ENCODE measurements at places on chromosomes 7 and 10.

DNA sequence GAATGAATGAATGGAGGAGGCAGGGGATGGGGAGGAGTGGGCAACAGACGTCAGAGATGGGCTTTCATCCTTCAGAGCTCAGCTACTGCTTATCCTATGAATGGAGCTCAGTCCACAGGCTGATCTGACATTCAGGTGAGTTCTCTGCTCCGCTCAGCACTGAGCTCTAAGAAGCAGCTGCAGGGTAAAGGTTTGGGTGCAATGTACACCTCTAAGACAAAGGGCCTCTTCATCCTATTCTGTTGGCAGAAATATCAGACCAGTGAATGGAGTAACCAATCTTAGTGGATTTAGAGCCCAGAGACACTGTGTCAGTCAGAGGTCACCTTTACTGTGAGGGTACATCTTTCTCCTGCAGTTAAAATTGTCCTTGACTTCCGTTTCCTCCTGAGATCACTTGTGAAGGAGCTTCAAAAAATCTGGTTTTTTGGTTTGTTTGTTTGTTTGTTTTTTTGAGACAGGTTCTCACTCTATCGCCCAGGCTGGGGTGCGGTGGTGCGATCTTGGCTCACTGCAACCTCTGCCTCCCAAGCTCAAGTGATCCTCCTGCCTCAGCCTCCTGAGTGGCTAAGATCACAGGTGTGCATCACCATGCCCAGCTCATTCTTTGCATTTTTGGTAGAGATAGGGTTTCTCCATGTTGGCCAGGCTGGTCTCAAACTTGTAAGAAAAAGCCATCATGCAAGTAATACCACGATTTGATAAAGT lies 5.1 kb upstream of the CCZ1B start:
- DNase-seq, result no peak

GRCh38 chr7:6248581-6248980 lies 23.8 kb downstream of the CYTH3 start:
- no peak for DNase-seq

- no peak for DNase-seq
These were observed 30.4 kb downstream of the PLAU start for GRCh38 chr10:73941300-73941699.

GRCh38 chr7:65338346-65338745 lies 35.3 kb upstream of the ZNF92 start:
- DNase-seq, result no peak

DNA sequence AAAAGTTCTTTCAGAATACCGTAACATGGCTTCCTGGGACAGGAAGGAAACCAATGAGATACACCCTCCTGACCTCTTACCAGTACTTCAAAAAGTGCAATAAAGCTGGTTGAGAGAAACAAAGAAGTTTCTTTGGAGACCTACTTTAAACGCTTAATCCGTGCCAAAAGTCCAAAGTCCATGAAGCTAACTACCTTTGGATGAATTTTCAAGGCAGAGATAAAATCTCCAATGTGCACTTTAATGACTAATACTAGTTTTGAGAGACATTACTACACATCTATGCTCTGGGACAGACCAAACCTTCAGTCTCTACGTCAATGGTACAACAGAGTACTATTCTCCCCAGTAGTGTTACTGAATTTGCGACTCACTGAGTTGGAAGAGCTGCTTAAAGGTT lies 46.1 kb downstream of the UBE2H start:
- DNase-seq, result no peak

- peak; percentile 33 for DNase-seq
These were observed 10.2 kb upstream of the CH25H start for GRCh38 chr10:89217057-89217990.

GRCh38 chr10:76550806-76551205 lies 1086.8 kb downstream of the KCNMA1 start:
- DNase-seq, result no peak

DNA sequence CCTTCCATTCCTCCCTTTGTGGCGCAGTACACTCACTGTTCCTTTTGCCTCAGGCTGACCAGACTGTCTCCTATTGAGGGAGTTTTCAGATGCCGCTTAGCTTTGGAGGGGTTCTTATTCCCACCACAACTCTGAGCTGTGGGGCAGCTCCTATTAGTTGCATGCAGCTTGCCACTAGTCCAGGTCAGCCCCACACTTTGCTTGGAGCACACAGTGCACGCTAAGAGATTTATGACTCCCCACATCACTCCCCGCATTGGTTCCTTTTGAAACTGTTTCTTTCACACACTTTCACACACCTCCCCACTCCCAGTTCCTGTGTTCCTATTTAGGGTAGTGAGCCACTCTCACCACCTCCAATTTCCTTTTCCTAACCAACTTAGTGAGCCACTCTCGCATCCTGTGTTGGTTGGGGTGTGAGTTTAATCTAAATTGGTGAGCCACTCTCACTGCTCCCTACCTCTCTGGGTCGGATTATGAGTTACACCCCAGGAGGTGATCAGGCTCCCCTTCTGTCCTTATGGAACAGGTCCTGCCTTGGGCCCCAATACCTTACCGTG lies 10.4 kb upstream of the ZNF485 start:
- DNase-seq, result no peak

- DNase-seq, result peak; percentile 8
These were observed 44.3 kb upstream of the INPP5A start for GRCh38 chr10:132493246-132493755.

GRCh38 chr10:125004571-125005311 lies 62.8 kb downstream of the ZRANB1 start:
- DNase-seq, result no peak

- DNase-seq, result no peak
These were observed 10.7 kb upstream of the IDI2 start for GRCh38 chr10:1036341-1036791.

DNA sequence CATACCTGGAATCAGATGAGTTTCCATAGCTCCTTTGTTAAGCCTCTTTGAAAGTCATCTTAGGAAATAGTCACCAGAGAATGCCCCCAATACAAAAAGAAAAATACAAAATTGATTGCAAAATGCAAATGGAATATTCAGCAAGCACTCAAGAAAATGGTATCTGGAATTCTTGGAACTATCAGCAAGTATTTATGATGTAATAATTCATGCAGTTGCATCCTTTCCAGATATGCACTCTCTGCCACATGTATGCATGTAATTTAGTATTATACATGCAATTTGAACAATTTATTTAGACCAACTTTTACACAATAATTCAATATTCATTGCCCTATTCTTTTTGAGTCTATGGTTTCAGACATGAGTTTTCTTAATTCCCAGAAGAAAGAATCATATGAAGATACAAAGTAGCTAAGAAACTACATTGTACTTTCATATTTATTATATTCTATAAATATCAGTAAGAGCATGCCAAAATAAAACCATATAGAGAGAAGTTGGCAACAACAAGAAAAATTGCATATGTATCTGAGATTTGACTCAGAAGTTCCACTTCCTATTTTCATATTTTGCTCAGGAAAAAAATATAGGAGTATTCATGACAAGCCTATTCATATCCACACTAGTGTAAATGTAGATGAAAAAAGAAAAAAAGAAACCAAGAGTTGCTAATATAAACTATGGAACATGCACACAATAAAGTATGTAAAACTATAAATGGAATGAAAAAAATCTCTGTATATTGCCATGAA lies 338.5 kb downstream of the SEMA3D start:
- DNase-seq, result no peak

- DNase-seq, result no peak
These were observed 50.4 kb downstream of the ARL4A start for GRCh38 chr7:12737836-12738235.
